Aortic smooth muscle cell (primary cell): ENCODE measurements at places on chromosomes 3 and 15. TPM values are rescaled to one million over a fixed set of nuclear protein-coding genes. Genes with fewer than 3 reads are reported as not detected.

The CPN2 gene
- total RNA-seq = not detected in 2 replicates

The KY gene
- 5.9 and 7.9 TPM in 2 replicates for total RNA-seq

The POC1A gene
- 7.8 and 15.2 TPM in 2 replicates for total RNA-seq

The TRPM7 gene
- 43.1 and 51.1 TPM in 2 replicates for total RNA-seq

The CELSR3 gene
- total RNA-seq = 0.37 and 0.66 TPM in 2 replicates

The TNFAIP8L3 gene
- 4.1 and 7.5 TPM in 2 replicates for total RNA-seq

The C15orf61 gene
- 2.3 and 2.6 TPM in 2 replicates for total RNA-seq

The GUCA1C gene
- total RNA-seq = not detected in 2 replicates

The PCLAF gene
- 18.5 and 38.1 TPM in 2 replicates for total RNA-seq

The SLC28A2 gene
- total RNA-seq = not detected in 2 replicates

The EPHB3 gene
- 1.5 and 2.7 TPM in 2 replicates for total RNA-seq

The VGLL3 gene
- 14.5 and 17.8 TPM in 2 replicates for total RNA-seq

The IL20RB gene
- total RNA-seq = 0.31 and 0.53 TPM in 2 replicates

The SPRED1 gene
- total RNA-seq = 64.2 and 71.7 TPM in 2 replicates

The STAB1 gene
- 2.5 and 6.5 TPM in 2 replicates for total RNA-seq

The CP gene
- total RNA-seq = 17.2 and 63.3 TPM in 2 replicates

The WDR5B gene
- 4.6 and 6.4 TPM in 2 replicates for total RNA-seq

The CCDC9B gene
- 102 and 109 TPM in 2 replicates for total RNA-seq

The GCSAM gene
- total RNA-seq = not detected in 2 replicates

The PAQR5 gene
- 2.1 and 36.5 TPM in 2 replicates for total RNA-seq

The CCR2 gene
- not detected in 2 replicates for total RNA-seq

The DTWD1 gene
- total RNA-seq = 31.6 and 38.8 TPM in 2 replicates

The HACD3 gene
- total RNA-seq = 71.7 and 91.0 TPM in 2 replicates

The OR5AC2 gene
- not detected in 2 replicates for total RNA-seq

The ADGRG7 gene
- total RNA-seq = 52.7 TPM in 1 of 2 replicates, not detected in the other

The CLDN1 gene
- not detected in 2 replicates for total RNA-seq

The ANKRD63 gene
- not detected in 2 replicates for total RNA-seq

The KCNMB3 gene
- 0.92 and 1.8 TPM in 2 replicates for total RNA-seq

The MOBP gene
- total RNA-seq = not detected in 2 replicates

The LXN gene
- total RNA-seq = 157 and 377 TPM in 2 replicates

The SLC28A1 gene
- not detected in 2 replicates for total RNA-seq

The RHOV gene
- total RNA-seq = 0.06 TPM in 1 of 2 replicates, not detected in the other

The CD276 gene
- 119 and 158 TPM in 2 replicates for total RNA-seq
